SK-N-DZ (cell line): ENCODE measurements at places on chromosomes 2 and 18.

- no peak for DNase-seq
These were observed 166.6 kb downstream of the ACTR3 start for GRCh38 chr2:114056294-114057143.

DNA sequence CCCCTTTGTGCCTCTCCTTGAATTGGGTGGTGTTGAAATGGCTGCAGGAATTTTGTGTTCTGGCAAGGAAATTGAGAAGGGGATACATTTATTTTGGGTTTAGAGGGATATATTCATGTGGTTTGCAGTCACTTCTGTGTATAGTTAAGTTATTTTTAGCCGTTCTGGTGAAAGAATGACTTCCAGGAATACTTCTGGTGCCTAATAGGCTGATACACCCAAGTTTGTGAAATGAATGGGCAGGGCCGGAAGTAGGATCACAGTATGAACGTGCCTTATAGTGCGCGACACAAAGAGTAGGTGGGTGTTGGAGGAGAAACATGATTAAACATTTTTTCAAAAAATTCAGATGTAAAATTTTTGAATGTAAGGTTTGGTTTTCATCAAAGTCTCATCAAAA is 168.6 kb upstream of the ATP5MC3 start:
- no peak for DNase-seq

DNA sequence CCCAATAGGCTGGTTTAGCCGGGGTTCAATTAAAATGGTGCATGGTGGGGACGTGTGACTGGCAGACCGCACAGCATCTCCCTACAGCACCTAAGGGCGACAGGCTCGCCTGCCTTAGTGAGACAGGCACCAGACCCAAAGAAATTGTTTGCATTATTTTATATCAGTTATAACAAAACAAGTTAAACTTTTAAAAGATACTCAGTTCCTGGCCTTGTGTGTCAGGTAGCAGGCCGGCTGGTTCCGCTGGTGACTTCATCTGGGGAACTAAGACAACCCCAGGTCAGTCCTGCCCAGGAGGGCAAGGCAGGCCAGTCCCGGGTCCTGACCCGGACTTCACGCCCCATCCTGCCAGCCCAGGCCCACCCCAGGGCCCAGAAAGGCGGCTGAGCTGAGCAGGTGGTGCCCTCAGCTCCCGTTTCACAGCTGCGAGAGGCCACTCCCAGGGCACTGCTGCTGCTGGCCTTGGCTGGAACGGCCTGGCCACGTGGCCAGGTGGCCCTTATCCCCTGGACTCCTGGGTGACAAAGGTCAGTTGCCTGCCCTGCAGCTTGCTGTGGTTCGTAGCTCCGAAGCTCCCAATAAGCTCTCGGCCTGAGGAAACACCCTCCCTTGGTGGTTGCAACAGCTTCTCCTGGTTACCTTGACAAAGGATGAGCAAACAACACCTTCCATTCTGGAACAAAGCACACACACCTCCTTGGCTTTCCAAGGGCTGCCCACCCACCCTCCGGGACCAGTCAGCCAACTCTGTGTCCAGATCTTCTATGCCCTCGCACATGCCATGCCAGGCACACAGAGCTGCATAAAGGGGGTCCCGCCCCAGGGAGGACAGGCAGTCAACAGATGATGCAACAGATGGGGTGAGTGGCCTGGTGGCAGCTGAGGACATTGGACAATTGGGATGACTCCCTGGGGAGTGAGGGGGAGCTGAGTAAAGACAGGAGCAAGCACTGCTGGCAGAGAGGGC is 11.3 kb upstream of the AGXT start:
- DNase-seq: no peak

- DNase-seq: no peak
These were observed 71.3 kb upstream of the TXNDC2 start for GRCh38 chr18:9814431-9814830.

DNA sequence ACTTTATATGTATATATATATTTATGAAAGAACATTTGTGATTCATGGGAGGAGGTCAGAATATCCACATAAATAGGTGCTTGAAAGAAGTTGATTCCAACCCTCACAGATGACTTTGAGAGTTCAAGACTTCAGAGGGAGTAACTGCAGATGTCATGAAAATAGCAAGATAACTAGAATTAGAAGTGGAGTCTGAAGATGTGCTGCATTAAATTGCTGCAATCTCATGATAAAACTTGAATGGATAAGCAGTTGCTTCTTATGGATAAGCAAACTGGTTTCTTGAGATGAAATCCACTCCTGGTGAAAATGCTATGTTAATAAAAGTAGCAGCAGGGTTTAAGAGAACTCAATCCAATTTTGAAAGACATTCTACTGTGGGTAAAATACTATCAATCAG is 40.2 kb downstream of the G6PC2 start:
- DNase-seq: no peak
